Endodermal cell (in vitro differentiated cells): ENCODE measurements at places on chromosomes 2 and 18. TPM values are rescaled to one million over a fixed set of nuclear protein-coding genes. Genes with fewer than 3 reads are reported as not detected.

The GPR39 gene
- 9.4 to 10.4 TPM (median 9.9 TPM) in 3 replicates for total RNA-seq

- DNase-seq: no peak
- H3K27me3 ChIP-seq: no peaks in the 10 kb centered on the region
- no peaks in the 10 kb centered on the region for H3K36me3 ChIP-seq
These were observed 670.7 kb downstream of the ERBB4 start for GRCh38 chr2:211867845-211868451.

GRCh38 chr2:74806920-74807319 lies 27.0 kb upstream of the HK2 start:
- DNase-seq: no peak
- no peak overlapping the region for H3K4me3 ChIP-seq
- no peaks in the 10 kb centered on the region for H3K27me3 ChIP-seq
- H3K4me1 ChIP-seq: no peaks in the 10 kb centered on the region
- H3K36me3 ChIP-seq: no peaks in the 10 kb centered on the region
- H3K27ac ChIP-seq: no peak overlapping the region

GRCh38 chr2:191859681-191860080 lies 12.8 kb upstream of the CAVIN2 start:
- no peak overlapping the region for H3K4me3 ChIP-seq
- no peak overlapping the region for H3K27ac ChIP-seq
- peaks cover under 1% of the 10 kb centered on the region for H3K4me1 ChIP-seq
- no peak for DNase-seq

GRCh38 chr18:4438938-4439337 lies 16.2 kb downstream of the DLGAP1 start:
- peaks cover 8% of the 10 kb centered on the region for H3K36me3 ChIP-seq
- no peak overlapping the region for H3K27ac ChIP-seq
- DNase-seq: peak; percentile 63
- peaks cover 7% of the 10 kb centered on the region for H3K4me1 ChIP-seq
- no peak overlapping the region for H3K4me3 ChIP-seq

- H3K27me3 ChIP-seq: no peaks in the 10 kb centered on the region
- H3K4me3 ChIP-seq: no peak overlapping the region
- peaks cover 5% of the 10 kb centered on the region for H3K4me1 ChIP-seq
- H3K27ac ChIP-seq: no peak overlapping the region
- H3K36me3 ChIP-seq: no peaks in the 10 kb centered on the region
These were observed 140.9 kb downstream of the PIEZO2 start for GRCh38 chr18:11008505-11008904.

DNA sequence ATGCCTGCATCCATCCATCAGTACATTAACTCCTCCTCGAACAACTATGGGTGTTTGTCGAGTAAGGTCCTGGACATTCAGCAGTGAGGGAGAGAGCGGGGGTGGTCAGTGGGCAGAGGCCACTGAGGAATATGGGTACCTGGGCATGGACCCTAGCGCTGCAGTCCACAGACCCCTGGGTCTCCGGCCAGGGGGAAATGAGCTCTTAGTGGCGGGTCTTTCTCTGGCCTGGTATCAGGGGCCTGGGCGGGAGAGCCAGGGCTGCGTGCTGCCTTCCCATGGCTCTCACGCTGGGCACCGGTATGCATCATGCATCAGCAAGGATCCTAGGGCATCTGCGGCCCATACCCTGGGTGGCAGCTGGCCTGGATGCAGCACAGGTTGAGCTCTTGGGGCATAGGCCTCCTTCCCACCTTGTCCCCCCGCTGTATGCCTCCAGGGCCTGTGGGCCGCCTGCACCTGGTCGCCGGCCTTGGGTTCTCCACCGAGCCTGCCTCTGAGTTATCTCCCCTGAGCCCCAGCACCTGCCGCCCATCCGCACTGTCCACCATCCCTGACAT lies 1.3 kb upstream of the MOCOS start:
- peaks cover 75% of the 10 kb centered on the region for H3K27me3 ChIP-seq
- no peaks in the 10 kb centered on the region for H3K4me1 ChIP-seq
- no peak overlapping the region for H3K27ac ChIP-seq
- no peak overlapping the region for H3K4me3 ChIP-seq
- DNase-seq: no peak

DNA sequence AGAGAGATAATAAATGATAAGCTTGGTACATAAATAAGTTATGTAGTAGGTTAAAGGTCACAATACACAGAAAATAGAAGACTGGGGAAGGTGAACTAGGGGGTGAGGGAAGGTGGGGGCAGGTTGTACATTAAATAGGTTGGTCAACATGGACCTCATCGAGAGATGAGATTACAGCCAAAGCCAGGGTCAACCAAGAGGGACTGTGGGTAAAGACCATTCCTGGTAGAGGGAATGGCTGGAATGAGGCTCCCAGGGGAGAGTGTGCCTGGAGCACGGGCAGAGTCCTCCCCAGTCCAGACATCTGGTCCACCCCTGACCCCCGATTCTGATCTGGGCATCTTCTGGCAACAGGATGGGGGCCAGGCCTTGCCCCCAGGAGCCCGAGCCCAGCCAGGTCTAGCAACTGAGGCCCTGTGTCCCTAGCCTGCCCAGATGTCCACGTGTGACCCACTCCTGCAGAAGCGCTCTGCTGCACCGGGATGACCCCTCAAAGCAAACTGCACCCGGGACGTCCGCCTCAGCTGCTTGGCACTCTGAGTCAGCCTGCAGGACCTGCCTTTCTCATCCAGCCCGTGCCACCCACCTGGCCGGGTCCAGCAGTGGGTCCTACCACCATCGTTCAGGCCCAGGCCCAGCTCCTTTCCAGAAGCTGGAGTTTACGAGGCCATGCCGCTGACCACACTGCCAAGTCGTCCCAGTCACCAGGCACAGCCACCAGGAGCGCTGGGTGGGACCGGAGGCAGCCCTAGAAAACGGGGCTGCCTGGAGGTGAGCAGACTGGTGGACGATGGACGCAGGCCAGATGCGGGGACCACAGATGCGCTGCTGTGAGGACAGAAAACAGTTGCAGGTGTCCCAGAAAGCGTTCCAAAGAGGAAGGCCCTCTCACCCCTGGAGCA lies 56.2 kb upstream of the ID2 start:
- no peak overlapping the region for H3K27ac ChIP-seq
- no peaks in the 10 kb centered on the region for H3K27me3 ChIP-seq
- no peak overlapping the region for H3K4me3 ChIP-seq
- peaks cover under 1% of the 10 kb centered on the region for H3K4me1 ChIP-seq

The HIBCH gene
- total RNA-seq: 37.9 to 61.1 TPM (median 46.7 TPM) in 3 replicates

The LINC00305 gene
- total RNA-seq: not detected in 2 replicates

- peaks cover 32% of the 10 kb centered on the region for H3K27me3 ChIP-seq
- no peak overlapping the region for H3K27ac ChIP-seq
- H3K36me3 ChIP-seq: no peaks in the 10 kb centered on the region
- peaks cover 7% of the 10 kb centered on the region for H3K4me1 ChIP-seq
- no peak for DNase-seq
These were observed 5.5 kb downstream of the ASAP2 start for GRCh38 chr2:9212010-9212635.

- H3K27ac ChIP-seq: no peak overlapping the region
- no peaks in the 10 kb centered on the region for H3K27me3 ChIP-seq
- DNase-seq: no peak
- H3K4me3 ChIP-seq: no peak overlapping the region
- H3K36me3 ChIP-seq: no peaks in the 10 kb centered on the region
- peaks cover under 1% of the 10 kb centered on the region for H3K4me1 ChIP-seq
These were observed 284.1 kb downstream of the TDRD15 start for GRCh38 chr2:21407851-21408250.

The PKDCC gene
- 44.8 to 105 TPM (median 90.9 TPM) in 3 replicates for total RNA-seq

GRCh38 chr2:238158509-238159070 lies at the start of gene ERFE:
TSS of gene ERFE (plus strand) at chr2:238158970. CDS start at chr2:238159008, 38 bp downstream.
- H3K36me3 ChIP-seq: no peaks in the 10 kb centered on the region
- H3K27me3 ChIP-seq: peaks cover 46% of the 10 kb centered on the region
- no peak within 1 kb of the TSS for H3K27ac ChIP-seq
- peak within 1 kb of the TSS; percentile 58 for H3K4me3 ChIP-seq

DNA sequence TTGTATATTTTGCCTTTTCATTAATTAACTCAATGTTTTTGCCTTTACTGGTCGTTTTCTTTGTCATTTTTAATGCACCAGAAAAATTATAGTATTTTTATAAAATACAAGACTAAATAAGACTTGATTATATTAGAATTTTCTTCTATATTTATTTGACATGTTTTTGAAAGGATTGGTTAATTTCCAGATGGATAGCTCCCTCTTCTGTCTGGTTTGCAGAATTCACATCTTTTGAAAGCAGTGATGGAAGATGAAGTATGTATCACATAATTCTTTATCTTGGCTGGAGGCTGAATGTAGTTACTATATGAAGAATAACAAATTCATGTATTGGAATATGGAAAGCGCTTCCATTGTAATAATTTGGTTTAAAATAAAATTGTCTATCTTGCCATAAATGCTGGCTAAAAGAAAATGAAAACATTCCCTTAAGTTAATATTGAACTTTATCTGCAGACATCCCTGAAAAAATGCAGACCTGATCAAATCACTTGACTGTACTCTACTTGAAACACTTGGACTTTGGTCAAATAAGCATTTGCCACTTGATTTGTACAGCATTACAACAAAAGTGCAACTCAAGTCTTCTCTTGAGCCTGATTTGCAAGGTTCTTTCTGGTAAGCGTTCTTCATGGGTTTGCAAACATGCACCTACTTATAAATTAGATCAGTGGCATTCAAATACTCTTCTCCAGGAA lies 86.3 kb upstream of the EFEMP1 start:
- H3K4me1 ChIP-seq: no peaks in the 10 kb centered on the region
- no peak overlapping the region for H3K4me3 ChIP-seq
- peaks cover 15% of the 10 kb centered on the region for H3K27me3 ChIP-seq
- no peak overlapping the region for H3K27ac ChIP-seq
- H3K36me3 ChIP-seq: no peaks in the 10 kb centered on the region
- DNase-seq: no peak

DNA sequence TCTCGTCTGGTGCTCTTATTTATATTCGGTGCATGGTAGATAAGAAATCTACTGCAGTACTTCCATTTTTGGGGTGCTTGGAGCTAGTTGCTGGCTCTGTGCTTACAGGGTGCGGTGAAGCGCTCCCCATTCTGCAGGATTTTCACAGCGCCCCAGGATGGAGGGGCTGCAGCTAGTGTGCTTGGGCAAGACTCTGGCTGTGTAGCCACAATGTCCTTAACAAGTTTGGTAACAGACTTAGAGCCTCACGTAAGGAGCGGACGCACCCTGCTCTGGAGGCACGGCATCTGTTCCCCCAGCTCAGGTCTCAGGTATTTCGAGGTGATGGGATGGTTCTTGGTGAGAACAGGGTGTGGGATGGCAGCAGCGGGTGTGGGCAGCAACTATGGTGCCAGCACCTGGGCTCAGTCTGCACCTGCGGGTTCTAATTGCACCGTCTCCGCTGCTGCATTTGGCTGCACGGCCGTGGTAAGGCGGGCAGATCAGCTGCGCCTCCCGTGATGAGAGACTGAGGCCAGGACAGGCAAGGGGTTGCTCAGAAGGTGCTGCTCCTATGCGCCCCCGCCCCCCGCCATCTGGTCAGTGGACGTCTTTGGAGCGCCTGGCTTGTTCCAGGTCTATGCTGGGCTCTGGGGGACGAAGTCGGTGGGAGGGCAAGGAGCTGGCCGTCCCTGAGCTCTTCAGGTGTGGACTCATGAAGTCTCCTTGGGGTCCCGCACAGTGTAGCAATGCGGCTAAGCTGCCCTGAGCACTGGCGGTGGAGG lies 20.1 kb upstream of the ALLC start:
- DNase-seq: peak; percentile 16
- no peaks in the 10 kb centered on the region for H3K4me1 ChIP-seq
- H3K27me3 ChIP-seq: no peaks in the 10 kb centered on the region
- H3K4me3 ChIP-seq: no peak overlapping the region

DNA sequence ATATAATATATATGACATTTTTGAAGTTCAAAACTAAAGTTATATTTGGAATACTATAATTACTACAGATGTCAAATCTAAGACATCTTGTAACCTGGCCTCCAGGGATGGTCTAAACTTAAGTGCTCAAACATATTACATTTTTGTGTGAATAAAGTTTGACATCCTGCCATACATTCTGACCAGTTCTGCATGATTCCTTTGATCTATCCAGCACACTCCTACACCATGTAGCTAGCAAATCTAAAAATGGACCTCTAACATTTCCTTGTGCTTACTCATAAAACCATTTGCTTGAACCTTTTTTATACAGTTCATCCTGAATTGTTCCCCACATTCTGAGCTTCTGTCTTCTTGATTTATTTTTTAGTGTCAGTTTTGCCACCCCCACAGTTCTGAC lies 294.3 kb upstream of the ZNF804A start:
- H3K27ac ChIP-seq: no peak overlapping the region
- H3K4me1 ChIP-seq: no peaks in the 10 kb centered on the region
- DNase-seq: no peak
- no peaks in the 10 kb centered on the region for H3K36me3 ChIP-seq

DNA sequence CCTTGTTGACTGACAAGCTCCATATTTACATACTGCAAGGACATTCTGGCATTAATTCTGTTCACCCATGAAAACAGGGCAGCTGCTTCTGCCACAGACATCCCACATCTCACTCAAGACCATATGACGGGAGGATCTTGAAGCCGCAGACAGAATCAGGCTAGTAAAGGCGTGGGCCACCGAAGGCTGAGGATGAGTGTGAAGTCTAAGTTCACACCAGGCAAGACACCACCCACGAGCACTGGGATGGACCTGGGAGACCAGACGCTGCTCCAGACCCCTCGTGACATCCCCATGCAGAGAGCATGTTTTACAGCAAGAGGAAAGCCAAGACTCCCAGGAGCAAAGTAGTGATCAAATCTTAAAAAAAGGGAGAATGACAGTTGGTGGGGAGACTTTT lies 3.2 kb downstream of the FHL2 start:
- H3K4me1 ChIP-seq: no peaks in the 10 kb centered on the region

The SP140 gene
- 1.1 TPM in 1 of 3 replicates, not detected in the others for total RNA-seq

The MFSD2B gene
- total RNA-seq: 0.72 to 1.5 TPM (median 0.91 TPM) in 3 replicates

DNA sequence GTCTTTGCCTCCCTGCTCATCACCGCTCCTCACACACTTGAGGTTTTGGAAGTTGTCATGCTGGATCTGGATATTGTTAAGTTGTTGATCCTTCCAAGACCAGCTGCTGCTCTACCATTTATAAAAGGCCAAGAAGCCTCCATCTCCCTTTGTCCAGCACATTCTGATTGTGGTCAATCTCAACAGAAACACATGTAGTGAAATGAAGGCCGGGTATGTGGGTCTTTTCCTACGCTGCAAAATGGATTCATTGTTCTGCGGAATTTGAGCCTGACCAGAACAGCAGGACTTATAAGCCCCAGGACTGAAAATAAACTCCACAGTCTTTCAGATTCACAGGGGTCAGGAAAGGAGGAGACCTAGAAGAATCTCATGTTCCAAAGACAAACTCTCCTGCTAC lies 238.4 kb downstream of the CMPK2 start:
- no peaks in the 10 kb centered on the region for H3K36me3 ChIP-seq
- no peaks in the 10 kb centered on the region for H3K4me1 ChIP-seq
- H3K4me3 ChIP-seq: no peak overlapping the region
- no peak overlapping the region for H3K27ac ChIP-seq
- no peak for DNase-seq
- H3K27me3 ChIP-seq: no peaks in the 10 kb centered on the region

The STARD6 gene
- not detected in 3 replicates for total RNA-seq

The SESTD1 gene
- 51.3 and 53.5 TPM in 2 replicates for total RNA-seq

The ANKRD30BL gene
- 0.18 and 0.73 TPM in 2 replicates for total RNA-seq

- no peak overlapping the region for H3K4me3 ChIP-seq
- no peaks in the 10 kb centered on the region for H3K27me3 ChIP-seq
- DNase-seq: no peak
- H3K4me1 ChIP-seq: no peaks in the 10 kb centered on the region
- H3K27ac ChIP-seq: no peak overlapping the region
These were observed 219.6 kb downstream of the CD226 start for GRCh38 chr18:69727912-69728572.

The TAF4B gene
- 7.7 and 8.7 TPM in 2 replicates for total RNA-seq

The GPR35 gene
- 0.32 and 0.55 TPM in 2 replicates for total RNA-seq
